ENCODE measurements at places on chromosomes 1 and 21.

DNA sequence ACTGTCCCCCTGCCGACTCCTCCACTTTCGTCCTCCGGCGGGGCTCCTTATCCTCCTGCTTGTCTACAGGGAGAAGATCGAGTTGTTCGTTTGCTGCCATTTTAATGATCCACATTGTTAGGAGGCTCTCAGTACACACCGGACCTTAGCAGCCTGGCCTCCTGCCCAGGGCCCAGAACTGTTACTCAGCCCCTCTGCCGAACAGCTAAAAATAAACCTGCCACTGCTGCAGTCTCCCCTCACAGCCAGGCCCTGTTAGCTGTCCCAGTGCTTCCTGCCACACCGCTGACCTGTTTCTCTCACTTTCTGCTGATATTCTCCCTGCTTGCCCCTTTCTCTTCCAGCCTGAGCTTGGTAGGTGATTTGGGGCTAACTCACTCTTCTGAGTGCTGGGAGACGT is 8.3 kb downstream of the MAPKAPK2 start:
- no peak for DNase-seq

DNA sequence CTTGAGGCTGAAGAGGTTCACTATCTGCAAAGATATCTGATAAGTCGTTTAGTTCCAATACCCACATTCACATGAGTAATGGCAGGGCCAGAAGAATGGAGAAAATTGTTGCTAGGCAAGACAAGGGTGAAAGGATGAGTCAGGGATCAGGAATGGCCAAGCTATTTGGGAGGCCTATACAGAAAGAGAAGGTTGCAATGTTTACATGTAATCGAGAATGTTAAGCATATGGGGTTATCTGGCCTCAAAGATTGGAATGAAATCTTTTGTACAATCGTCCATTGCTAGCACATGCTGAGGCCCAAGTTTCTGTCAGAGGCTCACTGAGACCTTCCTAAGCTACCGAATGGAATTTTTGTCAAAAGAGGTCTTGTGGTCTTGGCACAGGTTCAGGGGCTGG is 299.9 kb upstream of the PLD5 start:
- no peak for DNase-seq

- DNase-seq, result no peak
These were observed 34.7 kb downstream of the CHD5 start for GRCh38 chr1:6145396-6145750.

- no peak for DNase-seq
These were observed 15.8 kb downstream of the GPSM2 start for GRCh38 chr1:108892356-108893140.

GRCh38 chr21:46667741-46668380 is 32.4 kb downstream of the PRMT2 start:
- no peak for DNase-seq

All from HL-60 (cell line).